ENCODE measurements at places on chromosomes 1 and 21.

DNA sequence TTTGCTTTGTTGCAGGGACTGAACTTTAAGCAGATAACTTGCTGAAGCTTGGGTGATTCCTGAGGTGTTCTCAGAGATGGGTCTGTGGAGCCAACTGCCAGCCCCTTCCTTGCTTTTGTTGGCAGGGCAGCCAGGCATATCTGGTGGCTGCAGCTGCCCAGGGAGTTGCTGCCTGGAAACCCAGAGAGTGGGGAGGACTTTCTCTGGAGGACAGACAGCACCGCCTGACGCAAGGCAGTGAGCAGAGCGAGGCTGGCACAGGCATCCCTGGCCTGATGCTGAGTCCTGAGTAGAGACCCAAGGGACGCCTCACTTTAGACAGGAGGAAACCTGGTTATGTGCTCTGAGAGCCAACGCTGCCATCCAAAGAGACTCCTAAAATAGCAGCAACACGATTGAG, 9.8 kb upstream of the OLFML2B start:
- DNase-seq, result no peak

GRCh38 chr1:187264995-187265602, 436.4 kb downstream of the PLA2G4A start:
- peak; percentile 27 for DNase-seq

DNA sequence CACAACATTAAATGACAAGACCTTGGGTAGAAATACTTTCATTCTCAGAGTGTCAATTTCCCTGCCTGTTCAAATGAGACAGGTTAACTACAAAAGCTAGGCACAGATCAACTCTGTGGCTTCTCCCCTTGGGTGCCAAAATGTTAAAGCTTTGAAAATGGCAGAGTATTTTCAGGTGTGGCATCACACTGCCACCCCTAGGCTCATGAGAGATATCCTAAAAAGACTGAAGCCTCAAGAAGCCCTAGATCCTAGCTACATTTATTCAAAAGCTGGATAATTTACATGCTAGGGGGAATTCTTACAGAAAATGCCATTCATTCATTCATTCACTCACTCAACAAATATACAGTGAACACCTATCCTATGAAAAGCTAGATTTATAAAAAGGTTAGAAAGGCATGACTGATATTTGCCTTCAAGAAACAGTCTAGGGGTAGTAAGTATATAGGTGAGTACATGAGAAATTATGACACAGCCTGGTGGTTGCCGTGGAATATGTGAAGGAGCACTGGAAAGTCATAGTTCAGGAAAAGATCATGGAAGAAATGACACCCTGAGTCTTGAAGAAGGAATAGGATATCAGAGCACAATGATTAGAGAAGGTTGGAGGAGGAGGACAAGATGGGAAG, 15.9 kb upstream of the RAB4A start:
- peak; percentile 44 for DNase-seq

GRCh38 chr1:228314658-228315483, 91.8 kb downstream of the TRIM11 start:
- no peak for DNase-seq

- no peak for DNase-seq
These were observed 7.8 kb downstream of the ABCD3 start for GRCh38 chr1:94425821-94426484.

DNA sequence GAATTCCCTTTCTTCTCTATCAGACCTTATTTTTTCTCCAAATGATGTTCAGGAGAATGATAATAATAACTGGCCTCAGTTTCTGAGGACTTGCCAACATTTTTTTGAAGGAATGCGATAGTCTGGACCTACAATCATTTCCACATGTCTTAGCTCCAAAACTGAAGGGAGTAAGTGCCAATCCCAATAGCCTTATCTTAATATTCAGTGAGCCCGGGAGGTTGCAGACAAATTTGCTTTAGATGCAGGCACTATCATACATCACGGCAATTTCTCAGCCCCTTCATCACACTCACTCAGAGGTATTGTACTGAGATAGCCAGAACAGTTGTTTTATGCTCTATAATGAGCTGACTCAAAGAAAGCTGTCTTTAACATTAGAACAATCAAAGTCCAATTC, 796.9 kb downstream of the ADGRL2 start:
- no peak for DNase-seq

DNA sequence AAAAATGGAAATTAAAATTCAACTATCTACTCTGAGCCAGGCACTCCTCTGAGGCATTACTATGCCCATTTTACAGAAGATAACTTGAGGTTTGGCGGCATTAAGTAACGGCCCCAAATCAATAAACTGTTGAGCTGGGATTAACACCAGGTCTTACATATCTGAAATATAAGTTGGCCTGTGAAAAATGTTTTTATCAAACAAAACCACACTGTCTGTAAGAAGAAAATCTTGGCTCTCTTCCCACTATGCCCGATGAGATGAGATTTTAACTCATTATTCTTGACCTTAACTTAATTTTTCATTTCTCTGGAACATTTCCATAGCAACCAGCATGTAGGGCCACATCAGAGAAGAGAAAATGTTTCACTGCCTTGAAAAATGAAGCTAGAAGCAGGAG, 21.8 kb downstream of the RC3H1 start:
- DNase-seq, result no peak

All from ELF-1 (cell line).